ENCODE measurements at places on chromosomes 16 and 17.

DNA sequence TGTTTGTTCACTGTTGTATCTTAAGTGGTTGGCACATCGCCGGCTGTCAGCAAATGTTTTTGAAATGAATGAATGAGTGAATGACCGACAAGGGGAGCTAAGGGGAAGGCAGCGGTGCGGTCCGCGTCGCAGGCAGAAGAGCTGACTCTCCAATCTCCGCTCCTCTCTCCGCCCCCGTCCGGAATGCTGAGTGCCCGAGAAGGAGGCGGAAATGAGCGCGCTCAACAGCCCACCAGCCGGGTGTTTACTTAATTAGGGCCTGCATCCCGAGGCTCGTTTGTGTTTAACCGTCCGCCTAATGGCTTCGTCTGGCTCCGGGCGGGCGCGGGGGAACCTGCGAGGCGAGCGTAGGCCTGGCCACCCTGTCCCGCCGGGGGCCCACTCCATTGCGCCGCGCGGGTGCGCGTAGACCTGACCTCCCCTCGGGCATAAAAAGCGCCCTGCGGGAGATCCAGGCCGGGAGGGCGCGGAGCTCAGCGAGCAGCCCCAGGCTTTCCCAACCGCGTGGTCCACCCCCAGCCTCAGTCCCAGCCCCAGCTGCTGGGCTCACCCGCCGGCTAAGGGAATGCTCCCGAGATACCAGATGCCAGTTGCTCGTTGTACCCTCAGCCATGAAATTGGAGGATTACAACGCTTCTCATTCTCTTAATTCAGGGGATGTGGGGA is 2.5 kb upstream of the CDH3 start:
- no peak for DNase-seq

DNA sequence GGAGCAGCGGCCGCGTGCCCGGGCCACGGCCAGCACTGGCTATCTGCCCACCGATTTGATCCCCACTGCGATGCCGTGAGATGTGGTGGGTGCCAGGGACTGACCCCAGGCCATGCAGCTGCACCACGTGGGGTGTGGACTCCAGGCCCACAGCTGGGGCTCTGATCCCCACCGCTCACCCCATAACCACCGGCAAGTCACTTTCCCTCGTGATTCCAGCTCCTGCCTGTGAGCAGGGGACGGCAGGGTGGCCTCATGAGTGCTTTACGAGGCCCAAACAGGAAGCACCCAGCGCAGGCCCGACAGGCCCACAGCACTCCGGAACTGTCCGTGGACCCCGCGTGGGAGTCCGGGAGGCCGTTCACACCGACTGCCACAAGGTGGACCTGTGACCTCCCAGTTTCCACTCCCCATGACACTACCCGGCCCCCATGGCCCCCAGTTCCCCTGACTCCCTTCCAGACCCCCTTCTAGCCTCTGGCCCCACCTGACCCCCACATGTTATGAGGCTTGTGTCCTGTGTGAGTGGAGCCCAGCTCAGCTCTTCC is 616 bp downstream of the PTX4 start:
- DNase-seq = no peak

GRCh38 chr16:1731603-1732002 is 25.6 kb downstream of the MAPK8IP3 start:
- no peak for DNase-seq

- no peak for DNase-seq
Observed at GRCh38 chr16:20074099-20074991, 655 bp upstream of the GPR139 start.

GRCh38 chr17:42674755-42675347 is 1.9 kb downstream of the PLEKHH3 start:
- DNase-seq = no peak

DNA sequence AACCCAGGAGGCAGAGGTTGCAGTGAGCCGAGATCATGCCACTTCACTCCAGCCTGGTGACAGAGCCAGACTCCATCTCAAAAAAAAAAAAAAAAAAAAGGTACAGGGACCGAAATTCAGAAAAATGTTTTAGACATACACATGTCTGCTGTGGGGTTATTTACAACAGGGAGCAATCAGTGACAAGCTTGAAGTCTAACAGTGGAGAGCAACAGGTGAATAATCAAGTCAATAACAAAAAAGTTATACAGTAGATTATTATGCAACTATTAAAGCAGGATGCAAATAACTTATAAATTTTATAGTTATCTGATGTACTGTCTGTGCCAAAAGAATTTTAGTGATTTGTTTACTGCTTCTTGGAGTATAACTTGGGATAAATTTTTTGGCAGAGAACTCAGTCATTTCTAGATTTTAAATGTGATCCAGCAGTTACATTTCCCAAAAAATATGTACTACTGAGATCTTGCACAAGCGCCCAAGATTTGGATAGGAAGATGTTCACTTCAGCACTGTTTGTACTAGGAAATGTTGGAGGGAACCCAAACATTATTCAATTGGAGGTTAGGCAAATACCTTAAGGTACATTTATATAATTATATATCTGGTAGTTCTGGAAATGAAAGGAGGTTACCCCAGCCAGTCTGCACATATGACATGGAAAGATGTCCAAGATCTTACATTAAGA is 34.1 kb downstream of the EEF2K start:
- DNase-seq = no peak

DNA sequence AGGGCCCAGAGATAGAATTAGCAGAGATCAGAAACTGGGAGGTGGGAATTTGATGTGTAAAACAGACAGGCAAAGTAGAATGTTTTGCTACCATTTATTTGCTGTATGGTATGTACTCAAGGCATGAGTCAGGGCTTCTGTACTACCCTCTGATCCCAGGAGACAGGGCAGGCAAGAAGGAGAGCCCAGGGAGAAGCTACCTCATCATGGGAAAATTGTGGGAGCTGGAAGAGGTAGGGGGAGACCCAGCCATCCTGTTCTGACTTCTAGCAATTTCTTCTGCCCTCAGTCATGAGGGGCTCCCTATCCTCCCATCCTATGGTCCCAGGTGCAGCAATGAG is 1.7 kb upstream of the PIGS start:
- DNase-seq = no peak

DNA sequence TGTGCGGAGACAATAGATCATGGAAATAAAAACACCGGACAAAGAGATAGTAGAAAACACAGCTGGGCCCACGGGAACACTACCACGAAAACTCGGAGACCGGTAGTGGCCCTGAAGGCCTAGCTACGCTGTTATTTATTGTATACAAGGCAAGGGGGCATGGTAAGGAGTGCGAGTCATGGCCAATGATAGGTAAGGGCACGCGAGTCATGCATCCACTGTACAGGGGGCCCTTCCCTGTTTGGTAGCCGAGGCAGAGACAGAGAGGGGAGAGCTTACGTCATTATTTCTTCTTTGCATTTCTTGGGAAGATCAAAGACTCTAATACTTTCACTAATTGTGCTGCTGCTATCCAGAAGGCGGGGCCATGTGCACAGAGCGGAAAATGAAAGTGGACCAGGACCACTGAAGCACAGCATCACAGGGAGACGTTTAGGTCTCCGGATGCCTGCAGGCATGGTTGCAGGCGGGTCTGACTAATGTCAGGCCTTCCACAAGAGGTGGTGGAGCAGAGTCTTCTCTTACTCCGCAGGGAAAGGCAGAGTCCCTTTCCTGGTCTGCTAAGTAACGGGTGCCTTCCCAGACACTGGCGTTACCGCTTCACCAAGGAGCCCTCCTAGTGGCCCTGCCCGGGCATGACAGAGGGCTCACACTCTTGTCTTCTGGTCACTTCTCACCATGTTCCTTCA is 74.4 kb upstream of the ARL4D start:
- DNase-seq = no peak

GRCh38 chr16:11390573-11391495 is 45.6 kb downstream of the RMI2 start:
- DNase-seq = no peak

DNA sequence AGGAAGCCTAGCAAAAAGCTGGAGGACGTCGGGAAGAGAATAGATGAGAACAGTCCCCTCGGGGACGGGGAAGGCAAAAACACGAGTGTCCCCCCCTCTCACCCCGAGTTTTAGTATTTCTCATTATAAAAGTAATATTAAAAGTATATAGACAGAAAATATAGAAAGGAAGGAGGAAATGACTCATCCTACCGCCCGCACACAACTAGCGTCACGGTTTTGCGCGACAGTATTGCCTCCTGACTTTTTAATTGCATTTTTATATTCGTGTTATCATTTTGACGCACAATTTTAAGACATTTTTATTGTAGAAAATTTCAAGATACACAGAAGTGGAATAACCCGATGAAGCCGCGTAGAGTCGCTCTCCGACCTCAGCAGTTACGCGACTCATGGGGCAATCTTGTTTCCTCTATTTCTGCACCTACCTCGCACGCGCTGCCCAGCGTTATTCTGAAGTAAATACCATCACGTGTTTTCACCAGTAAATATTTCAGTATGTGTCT is 652 bp upstream of the SLC25A19 start:
- DNase-seq = peak; percentile 25

GRCh38 chr17:28846231-28846630 is 3.6 kb upstream of the FAM222B start:
- no peak for DNase-seq

- DNase-seq = no peak
Observed at GRCh38 chr16:80554033-80554432, 13.2 kb downstream of the DYNLRB2 start.

DNA sequence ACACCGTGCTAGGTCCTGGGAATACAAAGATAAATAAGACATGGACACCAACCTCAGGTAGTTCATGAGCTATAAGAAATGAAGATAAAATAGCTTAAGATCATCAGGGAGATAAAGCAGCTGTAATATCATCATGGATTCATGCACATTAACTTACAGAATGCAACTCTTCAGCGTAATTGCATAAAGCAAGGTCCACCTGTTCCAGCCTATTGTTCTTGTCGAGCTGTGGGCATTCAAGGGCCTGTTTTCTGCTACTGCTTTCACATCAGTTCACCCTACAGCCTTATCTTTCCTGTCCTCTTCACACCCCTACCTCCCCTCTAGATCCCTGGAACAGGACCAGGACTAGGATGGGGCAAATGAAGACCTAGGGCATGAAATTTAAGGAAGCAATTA is 133.9 kb downstream of the SPACA3 start:
- DNase-seq = no peak

DNA sequence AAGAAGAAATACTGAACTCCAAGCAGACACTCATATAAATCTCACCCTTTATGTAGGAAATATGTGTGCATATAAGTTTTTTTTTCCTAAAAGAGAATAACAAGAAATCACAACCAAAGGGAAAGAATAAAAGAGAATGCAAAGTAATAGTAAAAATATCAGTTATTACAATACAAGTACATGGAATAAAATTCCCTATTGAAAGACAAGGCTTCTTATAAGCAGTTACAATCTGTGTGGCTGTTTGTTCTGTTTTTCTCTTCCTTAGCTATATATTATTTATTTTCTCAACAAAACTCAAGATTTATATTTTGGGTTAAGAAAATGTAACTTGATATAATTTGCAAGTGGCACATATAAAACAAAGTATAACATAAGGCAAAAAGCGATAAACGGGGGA is 41.7 kb downstream of the SLC5A11 start:
- no peak for DNase-seq

- DNase-seq = no peak
Observed at GRCh38 chr16:59573528-59574271, 839.6 kb upstream of the GOT2 start.

DNA sequence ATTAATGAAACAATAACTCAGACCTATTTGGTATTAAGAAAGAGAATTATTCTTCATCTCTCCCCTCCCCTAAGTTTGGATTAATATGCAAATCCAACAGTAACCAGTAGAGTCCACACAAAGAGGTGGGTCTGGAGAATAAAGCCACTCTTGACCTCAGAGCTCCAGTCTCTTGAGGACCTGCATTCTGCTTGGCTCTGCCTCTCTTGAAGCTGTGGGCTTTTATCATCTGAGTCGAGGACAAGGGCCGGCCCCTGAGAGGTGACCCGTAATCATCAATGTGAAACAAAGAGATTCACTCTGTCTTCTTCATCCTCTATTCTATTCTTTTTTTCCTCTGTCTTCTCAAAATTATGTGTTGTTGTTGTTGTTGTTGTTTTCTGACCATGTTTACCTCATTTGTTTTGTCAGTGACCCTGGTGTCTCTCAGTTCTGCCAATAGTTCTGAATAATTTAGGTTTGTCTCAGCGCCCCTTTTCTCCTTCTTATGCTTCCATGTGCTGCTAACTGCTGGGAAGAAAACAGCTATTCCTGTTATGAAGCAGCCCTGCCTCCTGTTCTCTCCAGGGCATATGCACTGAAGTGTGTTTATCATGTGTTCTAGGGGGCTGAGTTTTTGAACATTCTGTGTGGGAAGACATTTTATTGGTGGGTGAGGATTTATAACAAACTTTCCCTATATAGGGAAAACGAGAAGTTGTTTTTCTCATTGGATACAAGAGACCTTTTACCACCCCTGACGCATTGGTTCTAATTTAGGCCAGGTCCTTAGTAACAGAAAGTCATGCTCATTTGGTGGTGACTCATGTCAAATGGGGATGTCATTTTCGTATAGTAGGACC is 135.8 kb downstream of the TRIM37 start:
- DNase-seq = no peak

DNA sequence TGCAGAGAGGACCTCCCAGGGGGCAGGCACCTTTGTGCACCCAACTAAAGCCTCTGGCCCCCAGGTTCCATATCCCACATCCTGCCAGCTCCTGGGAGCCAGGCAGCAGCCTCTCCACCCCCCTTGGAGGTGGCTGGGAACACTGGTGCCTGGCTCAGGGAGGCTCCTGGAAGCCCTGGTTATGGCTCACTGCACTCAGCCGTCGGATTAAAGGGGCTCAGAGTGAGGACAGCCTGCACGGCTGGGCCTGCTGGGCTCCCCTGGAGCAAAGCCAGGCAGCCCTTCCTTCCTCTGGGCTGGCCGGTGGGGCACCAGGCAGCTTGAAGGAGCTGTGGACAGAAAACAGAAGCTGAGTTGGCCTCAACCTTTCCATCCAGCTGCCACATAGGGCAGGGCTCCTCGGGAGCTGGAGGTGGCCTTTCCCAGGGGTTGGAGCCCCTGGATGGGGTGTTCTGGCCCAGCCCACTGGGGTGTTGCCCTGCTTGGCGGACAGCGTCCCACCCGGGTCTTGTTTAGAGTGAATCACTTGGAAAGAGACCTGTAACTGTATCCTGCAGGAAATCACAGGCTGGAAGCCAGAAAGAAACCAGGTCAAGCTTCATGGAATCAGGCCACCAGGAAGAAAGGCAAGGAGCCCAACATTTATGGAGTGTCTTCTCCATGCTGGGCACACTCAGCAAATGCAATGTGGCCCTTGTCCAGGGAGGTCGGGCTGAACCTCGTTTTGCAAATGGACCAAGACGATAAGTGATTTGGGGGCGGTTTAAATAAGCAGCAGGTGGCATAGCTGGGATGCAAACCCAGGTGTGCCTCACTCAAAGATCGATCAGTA is 253.3 kb downstream of the SOX9 start:
- no peak for DNase-seq

DNA sequence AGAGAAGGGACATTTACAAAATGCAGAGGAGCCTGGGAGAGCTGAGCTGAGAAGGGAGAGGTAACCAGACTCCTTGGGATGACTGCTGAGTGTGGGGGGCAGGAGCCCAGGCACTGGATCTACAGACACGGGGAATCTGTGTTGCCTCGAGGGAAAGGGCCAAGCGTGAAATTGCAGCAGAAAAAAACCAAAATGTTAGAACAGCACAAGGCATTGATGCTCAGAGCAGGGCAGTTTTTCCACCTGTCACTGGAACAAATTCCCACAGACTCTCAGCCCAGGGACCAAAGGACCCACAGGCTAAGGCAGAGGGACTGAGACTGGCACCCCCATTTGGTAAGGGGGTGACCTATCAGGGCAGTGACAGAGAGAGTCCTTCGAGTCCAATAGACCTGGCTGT is 2.0 kb downstream of the PITPNM3 start:
- DNase-seq = no peak

GRCh38 chr16:67884-68789 is 4.3 kb downstream of the RHBDF1 start:
- no peak for DNase-seq
